ENCODE measurements at places on chromosomes 1 and 21. TPM values are rescaled to one million over a fixed set of nuclear protein-coding genes. Genes with fewer than 3 reads are reported as not detected.

Gene ACKR1
- not detected for total RNA-seq

Gene SCCPDH
- total RNA-seq = 40.2 TPM

DNA sequence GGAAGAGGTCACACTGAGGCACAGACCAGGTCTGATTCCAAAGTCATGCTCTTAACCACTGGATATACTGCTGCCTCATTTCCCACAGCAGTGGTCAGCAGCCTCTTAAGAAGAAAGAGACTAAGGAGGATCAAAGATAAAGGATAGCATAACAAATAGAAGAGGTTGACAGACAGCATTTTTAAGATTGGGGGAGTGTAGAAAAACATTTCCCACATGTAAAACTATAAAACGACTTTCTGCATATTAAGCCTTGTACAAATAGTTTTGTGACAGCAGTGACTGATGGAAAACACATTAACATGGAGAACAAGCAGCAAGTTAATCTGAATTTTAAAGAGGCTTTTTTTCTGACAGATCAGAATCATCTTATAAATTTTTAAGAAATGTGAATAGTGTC lies 92.0 kb downstream of the SELENOF start:
- no peaks in the 10 kb centered on the region for H3K36me3 ChIP-seq
- no peaks in the 10 kb centered on the region for H3K4me1 ChIP-seq
- no peak overlapping the region for H3K27ac ChIP-seq
- H3K27me3 ChIP-seq = peaks cover 28% of the 10 kb centered on the region

DNA sequence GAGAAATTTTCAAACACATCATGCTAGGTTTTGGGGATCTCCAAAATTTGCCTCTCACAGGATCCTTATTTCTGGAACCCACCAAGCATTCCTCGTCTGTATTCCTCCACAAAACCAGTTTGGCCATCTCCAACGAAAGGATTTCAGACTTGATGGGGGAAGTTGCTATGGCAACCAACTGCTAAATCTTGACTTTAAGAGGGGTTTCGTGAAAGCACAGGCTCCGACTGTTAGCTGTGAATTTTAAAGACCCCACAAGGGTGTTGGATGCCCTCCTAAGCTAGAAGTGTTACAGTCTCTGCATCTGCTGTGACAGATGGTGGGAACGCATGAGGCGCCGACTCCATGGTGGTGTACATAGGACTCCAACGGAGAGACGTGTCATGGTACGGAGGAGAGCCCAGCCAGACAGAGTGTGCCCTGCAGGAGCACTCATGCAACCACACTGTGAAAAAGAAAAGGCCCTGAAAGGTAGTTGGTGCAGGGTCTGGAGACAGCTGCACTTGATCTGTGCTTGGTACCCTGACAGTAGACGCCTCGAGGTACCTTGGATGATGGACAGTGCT lies 147.1 kb downstream of the ASTN1 start:
- H3K4me1 ChIP-seq = no peaks in the 10 kb centered on the region
- no peak for DNase-seq
- no peaks in the 10 kb centered on the region for H3K36me3 ChIP-seq
- no peak overlapping the region for H3K4me3 ChIP-seq

GRCh38 chr1:211640301-211640630 lies 35.2 kb downstream of the NEK2 start:
- peaks cover 44% of the 10 kb centered on the region for H3K4me1 ChIP-seq
- H3K4me3 ChIP-seq = peak overlapping the region; percentile 48
- DNase-seq = no peak
- peak overlapping the region; percentile 83 for H3K27ac ChIP-seq

Gene TMIGD3
- not detected for total RNA-seq

DNA sequence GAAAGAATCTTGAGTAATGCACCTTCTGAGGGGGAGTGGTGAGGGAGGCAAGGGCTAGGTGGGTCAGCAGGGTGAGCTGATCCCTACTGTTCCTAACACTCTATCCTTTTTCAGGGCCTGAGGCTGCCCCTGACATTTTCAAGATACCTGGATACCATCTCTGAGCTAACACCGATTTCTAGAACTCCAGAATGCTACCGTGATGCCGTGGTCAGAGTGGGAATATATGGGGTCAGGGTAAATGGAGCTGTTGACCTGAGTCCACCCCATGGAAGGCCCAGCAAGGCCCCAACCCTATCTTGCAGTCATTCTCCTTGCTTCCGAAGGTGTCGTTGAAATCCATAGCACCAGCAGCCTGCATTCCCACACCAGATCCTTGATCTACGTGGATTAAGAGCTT lies 18.0 kb upstream of the PTPRF start:
- no peak for DNase-seq
- H3K36me3 ChIP-seq = no peaks in the 10 kb centered on the region
- no peaks in the 10 kb centered on the region for H3K4me1 ChIP-seq
- no peaks in the 10 kb centered on the region for H3K27me3 ChIP-seq

GRCh38 chr1:155888481-155888880 lies 22.7 kb downstream of the RIT1 start:
- no peak overlapping the region for H3K27ac ChIP-seq
- H3K4me3 ChIP-seq = no peak overlapping the region
- no peaks in the 10 kb centered on the region for H3K36me3 ChIP-seq
- peaks cover 7% of the 10 kb centered on the region for H3K4me1 ChIP-seq

Gene CATSPER4
- not detected for total RNA-seq

Gene ESPN
- 8.5 TPM for total RNA-seq

DNA sequence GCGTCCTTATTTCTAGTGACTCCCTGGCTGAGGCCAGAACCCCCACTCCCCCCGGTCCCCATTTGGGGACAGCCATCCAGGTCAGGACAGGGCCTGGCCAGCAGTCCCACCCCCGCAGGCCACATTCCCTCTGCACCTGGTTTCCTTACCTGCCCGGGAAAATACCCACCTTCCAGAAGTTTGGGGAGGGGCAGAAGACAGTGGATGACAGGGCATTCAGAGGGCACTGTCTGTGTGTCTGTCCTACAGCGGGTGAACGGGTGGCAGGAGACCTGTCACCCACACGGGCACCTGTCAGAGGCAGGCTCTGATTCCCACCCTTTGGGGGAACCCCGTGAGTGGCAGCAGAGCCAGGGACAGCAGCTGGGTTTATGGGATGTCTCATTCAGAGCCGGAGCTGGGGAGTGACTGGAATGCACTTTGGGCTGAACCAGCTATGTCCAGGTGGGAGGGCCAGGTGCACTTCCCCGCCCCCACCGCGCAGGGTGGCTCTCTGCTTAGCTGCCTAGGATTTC lies 2.0 kb downstream of the ARHGEF16 start:
- no peak overlapping the region for H3K4me3 ChIP-seq
- H3K36me3 ChIP-seq = no peaks in the 10 kb centered on the region
- DNase-seq = no peak
- no peak overlapping the region for H3K27ac ChIP-seq
- peaks cover 13% of the 10 kb centered on the region for H3K4me1 ChIP-seq
- H3K27me3 ChIP-seq = no peaks in the 10 kb centered on the region

Gene OPTC
- not detected for total RNA-seq

GRCh38 chr1:201990427-201990826 lies 8.0 kb downstream of the RNPEP start:
- no peak overlapping the region for H3K27ac ChIP-seq
- no peaks in the 10 kb centered on the region for H3K4me1 ChIP-seq
- no peak overlapping the region for H3K4me3 ChIP-seq
- no peaks in the 10 kb centered on the region for H3K27me3 ChIP-seq

Gene NCSTN
- total RNA-seq = 93.7 TPM

Gene PCP4L1
- not detected for total RNA-seq

DNA sequence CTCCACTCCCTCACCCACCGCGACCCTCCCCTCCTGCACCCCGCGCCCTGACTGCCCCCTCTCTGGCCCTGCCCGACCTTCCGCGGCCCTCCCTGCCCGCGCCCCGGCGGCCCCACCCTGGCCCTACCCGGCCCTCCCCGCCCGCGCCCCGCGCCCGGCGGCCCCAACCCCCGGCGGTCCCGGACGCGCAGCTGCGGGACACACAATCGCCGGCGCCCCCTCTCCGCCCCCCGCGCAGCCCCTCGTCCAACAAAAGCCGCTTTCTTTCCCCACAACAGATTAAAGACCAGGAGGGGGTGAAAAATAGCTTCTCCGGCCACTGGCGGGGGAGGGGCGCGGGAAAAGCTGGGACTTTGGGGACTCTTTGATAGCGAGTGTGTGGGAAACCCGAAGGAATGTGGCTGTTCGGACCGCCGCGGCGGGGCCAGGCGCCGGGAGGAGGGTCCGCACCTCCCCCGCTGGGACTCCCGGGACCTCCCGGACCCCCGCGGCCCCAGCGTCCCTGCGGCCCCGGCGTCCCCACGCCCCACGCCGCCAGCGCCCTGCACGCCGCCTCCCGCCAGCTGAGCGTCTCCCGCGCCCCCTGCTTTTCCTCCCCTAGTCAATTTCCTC lies 8.8 kb upstream of the ID3 start:
- DNase-seq = no peak
- H3K27ac ChIP-seq = peak overlapping the region; percentile 78
- peak overlapping the region; percentile 44 for H3K4me3 ChIP-seq
